ENCODE measurements at places on chromosomes 12 and 14.

- DNase-seq = no peak
These were observed 27.0 kb downstream of the SLCO1C1 start for GRCh38 chr12:20722142-20722541.

GRCh38 chr12:105474672-105475071, 144.2 kb downstream of the C12orf75 start:
- DNase-seq = no peak

DNA sequence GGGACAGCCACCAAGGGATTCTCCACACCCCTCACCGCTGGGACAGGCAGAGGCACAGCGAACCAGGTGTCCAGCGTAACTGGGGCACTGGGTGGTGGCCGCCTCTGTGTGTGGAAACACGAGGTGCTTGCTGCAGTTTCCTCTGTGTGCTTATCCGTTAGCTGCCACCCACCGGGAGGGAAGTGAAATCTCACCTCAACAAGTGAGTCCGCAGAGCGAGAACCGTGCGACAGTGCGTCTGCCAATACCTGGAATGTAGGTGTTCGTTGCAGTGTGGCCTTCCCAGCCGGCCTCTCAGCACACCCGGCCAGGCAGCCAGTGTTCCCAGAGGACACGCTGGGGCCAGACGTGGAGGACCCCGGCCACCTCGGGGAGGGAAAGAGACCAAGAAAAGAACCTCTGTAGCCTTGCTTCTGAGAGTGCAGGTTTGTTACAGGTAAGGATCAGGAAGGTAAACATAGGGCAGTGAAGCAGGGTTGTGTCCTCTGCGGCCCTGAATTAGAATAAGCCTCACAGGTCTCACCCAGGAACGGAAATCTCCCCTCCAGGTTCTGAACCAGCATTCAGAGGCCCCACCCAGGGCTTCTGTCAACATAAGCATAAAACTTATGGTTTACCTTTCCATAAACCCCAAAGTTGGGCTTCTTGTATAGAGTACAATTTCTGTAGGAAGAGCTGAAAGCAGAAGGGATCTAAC, 1.5 kb downstream of the BCL2L14 start:
- DNase-seq = peak; percentile 42

DNA sequence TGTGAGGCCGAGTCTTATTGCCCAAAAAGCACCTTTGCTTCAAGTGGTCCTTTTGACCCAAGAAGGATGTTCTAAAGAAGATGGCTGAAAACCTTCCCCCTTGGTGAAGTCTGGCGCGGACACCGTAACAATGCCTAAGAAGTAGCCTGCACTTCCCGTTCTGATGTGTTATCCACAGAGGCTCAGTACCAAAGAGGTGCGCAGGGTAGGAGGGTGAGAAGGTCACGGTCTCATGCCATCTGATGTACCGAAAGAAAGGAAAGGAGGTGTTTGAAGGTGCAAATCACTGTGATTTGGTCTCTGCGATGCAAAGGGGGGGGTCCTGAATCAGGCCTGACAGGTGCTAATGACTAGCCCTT, 9.9 kb downstream of the PEBP1 start:
- no peak for DNase-seq

DNA sequence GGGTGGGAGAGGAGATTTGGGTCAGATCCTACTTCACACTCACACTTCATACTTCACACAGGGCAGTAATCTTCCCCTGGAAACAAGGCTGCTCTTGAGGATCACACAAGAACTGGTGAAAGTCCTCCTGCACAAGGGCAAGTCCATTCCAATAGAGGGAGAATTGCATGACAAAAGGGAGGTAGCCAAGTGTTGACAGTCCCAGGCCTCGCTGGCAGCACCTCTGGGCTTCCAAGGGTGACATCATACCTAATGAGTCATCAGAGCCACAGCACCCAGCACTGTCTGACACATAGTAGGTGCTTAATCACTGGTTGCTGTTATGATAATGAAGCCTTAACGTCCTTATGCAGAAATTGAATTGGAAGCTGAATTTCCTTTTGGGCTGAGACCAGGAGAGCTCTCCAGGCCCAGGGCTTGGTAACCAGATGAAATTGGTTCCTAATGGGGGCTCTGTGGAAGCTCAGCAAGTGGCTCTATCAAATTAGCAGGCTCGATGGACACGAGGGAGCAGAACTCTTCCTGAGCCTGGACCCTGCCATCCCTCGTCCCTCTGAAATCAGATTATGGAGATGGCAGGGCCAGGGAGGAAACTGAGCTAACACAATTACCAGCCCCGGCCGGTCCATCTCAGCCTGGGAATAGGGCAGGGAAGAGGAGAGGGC, 58.8 kb upstream of the ACTN1 start:
- peak; percentile 54 for DNase-seq

GRCh38 chr14:49314737-49315136, 271.4 kb downstream of the RPS29 start:
- no peak for DNase-seq

DNA sequence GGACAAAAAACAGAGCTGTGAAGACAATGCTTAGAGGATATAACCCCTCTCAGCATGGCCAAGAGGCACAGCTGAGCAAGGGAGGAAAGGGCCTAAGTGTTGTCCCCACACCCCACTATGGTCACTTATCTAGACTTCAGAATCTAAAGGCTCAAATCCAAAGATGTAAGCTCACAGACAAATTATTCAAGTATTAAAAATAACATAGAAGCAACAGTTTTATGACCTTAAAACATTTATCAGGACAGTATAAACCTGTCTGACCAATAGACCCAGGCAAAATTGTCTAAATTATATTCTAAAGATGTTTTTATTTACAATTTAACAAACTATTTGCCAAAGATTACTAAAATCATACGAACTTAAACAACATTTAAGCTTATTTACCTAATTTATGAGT, 28.1 kb upstream of the PRICKLE1 start:
- DNase-seq = no peak

DNA sequence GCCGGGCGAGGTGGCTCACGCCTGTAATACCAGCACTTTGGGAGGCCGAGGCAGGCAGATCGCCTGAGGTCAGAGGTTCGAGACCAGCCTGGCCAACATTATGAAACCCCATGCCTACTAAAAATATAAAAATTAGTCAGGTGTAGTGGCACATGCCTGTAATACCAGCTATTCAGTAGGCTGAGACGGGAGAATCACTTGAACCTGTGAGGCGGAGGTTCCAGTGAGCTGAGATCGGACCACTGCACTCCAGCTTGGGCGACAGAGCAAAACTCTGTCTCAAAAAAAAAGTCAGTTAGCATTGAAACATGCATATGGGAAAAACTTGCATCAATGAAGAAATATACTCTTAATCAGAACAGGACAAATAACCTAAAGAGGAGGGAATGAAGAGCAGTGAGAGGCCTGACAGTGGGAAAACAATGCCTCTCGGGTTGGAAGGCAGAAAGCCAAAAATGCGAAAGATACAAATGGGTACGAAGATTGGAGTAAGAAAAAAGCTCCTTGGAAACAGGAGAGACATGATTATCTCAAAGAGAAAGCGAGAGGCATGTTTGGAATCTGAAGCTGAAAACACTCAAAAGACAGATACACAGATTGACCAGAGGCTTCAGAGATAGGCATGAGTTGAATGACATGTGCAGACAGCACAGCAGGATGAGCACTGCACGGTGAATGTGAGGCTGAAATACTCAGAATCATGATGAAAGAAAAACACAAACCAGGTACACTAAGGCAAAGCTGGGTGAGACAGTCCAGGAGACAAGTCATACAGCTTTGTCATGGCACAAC, 30.6 kb downstream of the RESF1 start:
- DNase-seq = no peak

DNA sequence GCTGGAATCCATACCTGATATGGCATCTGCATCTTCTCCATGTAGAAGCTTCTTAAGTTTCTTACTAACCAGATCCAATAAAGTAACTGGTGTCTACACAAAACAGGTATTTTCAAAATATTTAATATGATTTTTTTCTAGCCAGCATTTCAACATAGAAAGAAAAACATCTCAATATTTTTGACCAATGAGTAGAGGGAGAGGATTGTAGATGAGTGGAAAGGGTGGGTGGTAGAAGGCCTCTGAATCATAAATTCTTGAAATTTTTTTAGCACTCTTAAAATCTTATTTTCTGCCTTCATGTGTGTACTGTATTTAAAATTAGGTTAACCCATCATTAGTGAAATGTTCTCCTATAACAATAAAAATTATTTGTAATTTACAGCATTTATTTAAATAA, 18.0 kb downstream of the DEPDC4 start:
- DNase-seq = no peak

- no peak for DNase-seq
These were observed 132.8 kb upstream of the HIF1A start for GRCh38 chr14:61562321-61563161.

GRCh38 chr12:47858511-47859266, 39.0 kb upstream of the HDAC7 start:
- no peak for DNase-seq

DNA sequence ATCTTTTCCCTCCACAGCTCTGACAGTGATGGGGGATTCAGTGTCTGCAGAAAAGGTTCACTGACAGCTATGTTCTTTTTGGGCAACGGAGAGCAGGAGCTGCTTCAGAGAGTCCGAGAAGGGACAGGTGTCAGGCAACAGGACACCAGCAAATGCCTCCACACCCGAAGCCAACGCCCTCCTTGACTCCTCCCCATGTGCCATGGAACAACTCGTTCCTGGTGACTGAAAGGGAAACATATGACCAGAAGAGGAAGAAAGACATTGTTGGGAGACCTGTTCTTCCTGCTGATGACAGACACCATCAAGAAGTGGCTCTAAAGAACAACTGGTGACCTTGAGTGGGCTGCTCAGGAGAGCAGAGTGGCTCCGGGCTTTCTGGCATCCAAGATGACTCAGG, 172.3 kb upstream of the NOS1 start:
- DNase-seq = no peak

DNA sequence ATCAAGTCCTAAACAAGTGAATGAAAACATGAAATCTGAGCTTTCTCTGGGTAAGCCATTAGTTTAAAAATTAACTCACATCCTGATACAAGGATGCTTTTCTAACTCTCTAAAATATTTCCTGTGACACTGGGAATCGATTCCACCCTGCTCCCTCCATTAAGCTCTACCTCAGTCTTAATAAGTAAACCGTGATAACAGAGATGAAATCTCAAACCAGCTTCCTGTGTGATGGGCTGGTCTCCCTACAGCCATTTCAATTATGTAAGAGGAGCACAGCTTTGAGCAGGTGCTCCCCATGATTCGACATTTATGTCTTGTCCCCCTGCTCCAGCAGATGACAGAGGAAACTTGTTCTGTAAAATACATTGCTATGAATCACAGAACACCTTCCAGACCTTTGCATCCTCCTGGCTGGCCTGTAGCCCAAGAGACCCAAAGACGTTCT, 59.0 kb downstream of the GAS2L3 start:
- no peak for DNase-seq

GRCh38 chr12:104577581-104577981, 120.8 kb downstream of the CHST11 start:
- DNase-seq = no peak

GRCh38 chr14:61296151-61296550, 15.0 kb upstream of the TMEM30B start:
- no peak for DNase-seq

GRCh38 chr12:96352161-96352835, 47.9 kb downstream of the CDK17 start:
- no peak for DNase-seq

DNA sequence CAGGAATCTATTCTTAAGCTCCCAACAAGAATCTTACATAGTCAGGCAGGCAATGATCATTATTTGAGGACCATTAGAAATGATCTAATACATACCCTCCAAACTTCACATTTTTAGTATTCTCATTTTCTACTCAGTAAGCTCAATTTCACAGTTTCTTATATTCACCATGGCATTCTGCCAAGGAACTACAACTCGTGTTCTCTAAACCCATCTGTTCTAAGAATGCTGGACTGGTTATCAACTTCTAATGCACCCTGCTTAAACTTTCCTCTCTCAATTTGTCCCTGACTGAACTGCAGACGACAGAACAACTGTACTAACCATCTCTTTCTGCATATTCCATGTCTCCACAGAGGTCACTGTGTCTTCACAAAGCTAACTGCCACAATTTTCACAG, 58.6 kb downstream of the GXYLT1 start:
- no peak for DNase-seq

DNA sequence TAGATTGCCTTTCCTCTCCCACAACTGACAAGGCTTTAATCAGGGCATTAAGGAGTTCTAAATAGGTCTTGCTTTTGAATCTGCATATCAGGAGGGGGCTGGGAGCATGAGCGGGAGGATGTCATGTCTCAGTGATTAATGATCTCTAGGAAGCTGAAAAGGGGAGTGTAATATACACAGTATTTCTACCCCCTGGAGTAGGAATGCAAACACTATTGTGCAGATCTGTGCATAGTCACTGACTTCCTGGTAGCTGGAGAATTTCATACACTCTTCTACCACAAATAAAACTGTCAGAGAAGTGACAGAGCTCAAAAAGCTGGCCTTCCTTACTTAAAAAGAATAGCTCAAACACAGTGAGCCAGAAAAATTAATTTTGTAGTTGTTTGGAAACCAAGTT, 65.8 kb downstream of the RIC8B start:
- DNase-seq = peak; percentile 37

GRCh38 chr12:22797701-22798100, 172.7 kb downstream of the ETNK1 start:
- DNase-seq = no peak

DNA sequence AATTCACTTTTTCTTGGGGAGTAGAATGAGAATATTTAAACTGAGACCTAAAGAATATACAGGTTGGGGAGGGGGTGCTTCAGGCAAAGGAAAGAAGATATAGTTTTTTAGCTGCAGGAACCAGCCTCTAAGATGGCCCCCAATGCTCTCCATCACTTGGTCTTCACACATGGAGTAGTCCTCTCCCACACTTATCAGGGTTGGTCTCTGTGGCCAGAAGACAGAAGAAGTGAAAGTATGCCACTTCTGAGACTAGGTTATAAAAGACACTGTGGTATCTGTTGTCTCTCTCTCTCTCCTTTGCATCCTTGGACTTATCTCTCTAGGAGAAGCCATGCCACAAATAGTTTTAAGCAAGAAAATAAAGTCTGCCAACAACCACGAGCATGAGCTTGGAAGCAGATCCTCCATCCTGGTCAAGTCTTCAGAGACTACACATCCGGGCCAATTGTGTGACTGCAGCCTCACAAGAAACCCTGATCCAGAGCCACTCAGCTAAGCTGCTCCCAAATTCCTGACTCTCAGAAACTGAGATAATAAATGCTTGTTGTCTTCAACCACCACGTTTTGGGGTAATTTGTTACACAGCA, 18.0 kb downstream of the PUS7L start:
- DNase-seq = no peak

- DNase-seq = no peak
These were observed 34.4 kb upstream of the EPS8 start for GRCh38 chr12:15823360-15824128.

DNA sequence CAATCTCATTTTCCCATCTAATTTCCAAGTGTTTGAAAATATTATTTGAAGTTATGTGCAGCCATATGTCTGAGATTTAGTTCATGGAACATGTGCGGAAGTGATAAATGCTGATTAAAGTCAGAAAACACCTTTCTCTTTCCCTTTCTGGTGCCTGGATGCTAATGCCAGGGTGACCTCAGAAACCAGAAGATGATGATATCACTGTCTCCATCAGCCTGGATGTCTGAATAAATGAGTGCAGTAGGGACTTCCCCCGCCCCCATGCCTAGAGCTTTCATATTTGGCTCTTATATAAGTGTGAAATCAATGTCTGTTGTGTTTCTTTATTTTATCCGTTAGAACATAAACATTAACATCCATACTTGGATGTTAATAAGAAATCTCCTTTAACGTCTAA, 261.9 kb upstream of the LRIG3 start:
- no peak for DNase-seq
